ENCODE measurements at places on chromosomes 5 and 9.

GRCh38 chr9:82600536-82601292 is 462.2 kb downstream of the RASEF start:
- DNase-seq, result no peak

- DNase-seq, result peak; percentile 78
Observed at GRCh38 chr5:66558560-66558959, 37.6 kb upstream of the MAST4 start.

DNA sequence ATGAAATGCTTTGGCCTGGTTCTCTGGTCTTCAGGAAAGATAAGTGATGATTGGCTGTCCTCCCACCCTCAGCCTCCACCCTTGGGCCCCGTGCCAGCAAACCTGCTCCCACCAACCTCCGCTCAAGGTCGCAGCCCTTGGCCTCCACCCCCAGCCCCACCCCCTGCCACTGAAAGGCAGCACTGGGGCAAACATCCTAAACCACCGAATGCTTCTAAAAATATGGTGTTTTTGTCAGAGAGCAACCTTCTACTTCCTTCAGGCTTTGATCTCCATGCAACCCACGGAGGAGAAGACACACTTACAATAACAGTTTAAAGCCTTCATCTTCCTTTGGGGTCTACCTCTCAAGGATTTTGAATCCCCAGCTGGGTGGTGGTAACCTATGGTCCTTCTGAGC is 24.0 kb upstream of the TCF7 start:
- no peak for DNase-seq

DNA sequence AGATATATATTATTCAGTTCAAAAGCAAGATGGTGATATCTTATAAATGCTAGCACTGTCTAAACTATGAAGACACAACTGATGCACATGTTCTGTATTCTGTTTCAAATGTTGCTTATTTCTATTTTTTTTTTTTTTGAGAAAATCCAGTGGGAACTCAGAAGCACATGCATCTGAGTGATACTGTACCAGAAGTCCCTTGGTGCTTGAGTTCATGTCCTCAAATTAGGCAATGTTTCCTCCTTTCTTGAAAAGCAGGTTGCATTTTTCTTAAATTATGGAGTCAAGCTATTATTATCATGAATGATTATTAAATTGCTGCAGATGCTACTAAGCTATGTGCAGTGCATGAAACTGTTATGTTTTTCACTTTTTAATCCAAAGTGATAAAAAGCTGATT is 70.4 kb downstream of the CAMK4 start:
- DNase-seq, result no peak
